ENCODE measurements at places on chromosomes 12 and 14. TPM values are rescaled to one million over a fixed set of nuclear protein-coding genes. Genes with fewer than 3 reads are reported as not detected.
A peak's percentile ranks its signal among the peaks of the same experiment; 100 is the strongest.

PLEKHG7 gene
- total RNA-seq: not detected

GRCh38 chr12:121723200-121723599 lies 10.6 kb downstream of the TMEM120B start:
- no peak for DNase-seq

GRCh38 chr12:49673446-49674317 lies 33.5 kb downstream of the FMNL3 start:
- peak; percentile 95 for DNase-seq

- DNase-seq: peak; percentile 56
Measured at GRCh38 chr14:24269368-24269767, 2.0 kb downstream of the RABGGTA start.

DNA sequence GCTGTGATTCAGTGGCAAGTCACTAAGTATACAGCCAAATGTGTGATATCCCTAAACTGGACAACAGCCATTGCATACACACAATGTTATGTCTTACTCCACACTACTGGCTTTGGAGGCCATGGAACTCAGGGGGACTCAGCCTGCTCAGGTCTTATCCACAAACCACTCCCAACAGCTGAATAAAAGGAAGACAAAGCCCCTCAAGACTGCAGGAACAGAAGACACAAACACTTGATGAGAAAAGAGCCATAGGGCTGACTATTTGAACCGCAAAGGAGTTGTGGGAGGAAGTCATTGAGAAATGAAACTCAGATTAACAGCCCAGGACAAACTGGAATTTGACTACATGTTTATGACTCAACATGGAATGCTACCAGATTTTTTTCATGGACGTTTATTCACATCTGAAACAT lies 40.9 kb downstream of the PTGER2 start:
- DNase-seq: no peak
